ENCODE measurements at places on chromosomes 13 and 19.

DNA sequence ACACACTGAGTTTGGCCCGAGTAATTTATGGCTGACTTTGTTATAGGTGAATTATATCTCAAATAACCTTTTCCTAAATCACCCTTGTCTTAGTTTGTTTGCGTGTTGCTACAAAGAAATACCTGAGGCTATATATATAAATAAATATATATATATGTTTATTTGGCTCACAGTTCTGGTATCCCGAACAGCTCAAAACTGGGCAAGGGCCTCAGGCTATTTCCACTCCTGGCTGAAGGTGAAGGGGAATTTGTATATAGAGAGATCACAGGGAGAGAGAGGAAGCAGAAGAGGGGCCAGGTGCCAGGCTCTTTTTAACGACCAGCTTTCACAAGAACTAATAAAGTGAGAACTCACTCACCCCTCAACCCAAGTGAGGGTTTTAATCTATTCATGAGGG is 159.9 kb upstream of the STARD13 start:
- no peak for DNase-seq

DNA sequence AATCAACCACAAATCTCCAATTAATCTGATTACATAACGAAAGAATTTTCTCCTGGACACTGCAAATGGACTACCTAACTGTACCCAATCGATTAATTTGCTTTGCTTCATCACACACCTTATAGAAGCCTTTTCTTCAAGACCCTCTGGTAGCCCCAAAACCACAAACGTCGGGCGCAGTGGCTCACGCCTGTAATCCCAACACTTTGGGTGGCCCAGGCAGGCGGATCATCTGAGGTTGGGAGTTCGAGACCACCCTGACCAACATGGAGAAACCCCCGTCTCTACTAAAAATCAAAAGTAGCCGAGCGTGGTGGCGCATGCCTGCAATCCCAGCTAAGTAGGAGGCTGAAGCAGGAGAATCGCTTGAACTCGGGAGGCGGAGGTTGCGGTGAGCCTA is 42.9 kb upstream of the ZNF429 start:
- DNase-seq, result no peak

GRCh38 chr19:4130744-4131438 is 7.0 kb upstream of the MAP2K2 start:
- DNase-seq, result no peak

DNA sequence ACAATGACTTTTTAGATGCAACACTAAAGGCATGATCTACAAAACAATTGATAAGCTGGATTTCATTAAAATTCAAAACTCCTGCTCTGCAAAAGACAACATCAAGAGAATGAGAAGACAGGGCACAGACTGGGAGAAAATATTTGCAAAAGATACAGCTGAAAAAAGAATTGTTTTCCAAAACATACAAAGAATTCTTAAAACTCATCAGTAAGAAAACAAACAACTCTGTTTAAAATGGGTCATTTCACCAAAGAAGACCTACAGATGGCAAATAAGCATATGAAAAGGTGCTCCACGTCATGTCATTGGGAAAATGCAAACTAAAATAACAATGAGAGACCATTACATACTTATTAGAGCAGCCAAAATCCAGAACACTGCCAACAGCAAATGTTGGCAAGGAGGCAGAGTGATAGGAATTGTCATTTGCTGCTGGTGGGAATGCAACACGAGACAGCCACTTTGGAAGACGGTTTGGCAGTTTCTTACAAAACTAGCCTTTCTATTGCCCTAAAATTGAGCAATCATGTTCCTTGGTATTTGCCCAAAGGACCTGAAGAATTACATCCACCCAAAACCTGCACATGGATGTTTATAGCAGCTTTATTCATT is 39.2 kb downstream of the FLT1 start:
- no peak for DNase-seq

DNA sequence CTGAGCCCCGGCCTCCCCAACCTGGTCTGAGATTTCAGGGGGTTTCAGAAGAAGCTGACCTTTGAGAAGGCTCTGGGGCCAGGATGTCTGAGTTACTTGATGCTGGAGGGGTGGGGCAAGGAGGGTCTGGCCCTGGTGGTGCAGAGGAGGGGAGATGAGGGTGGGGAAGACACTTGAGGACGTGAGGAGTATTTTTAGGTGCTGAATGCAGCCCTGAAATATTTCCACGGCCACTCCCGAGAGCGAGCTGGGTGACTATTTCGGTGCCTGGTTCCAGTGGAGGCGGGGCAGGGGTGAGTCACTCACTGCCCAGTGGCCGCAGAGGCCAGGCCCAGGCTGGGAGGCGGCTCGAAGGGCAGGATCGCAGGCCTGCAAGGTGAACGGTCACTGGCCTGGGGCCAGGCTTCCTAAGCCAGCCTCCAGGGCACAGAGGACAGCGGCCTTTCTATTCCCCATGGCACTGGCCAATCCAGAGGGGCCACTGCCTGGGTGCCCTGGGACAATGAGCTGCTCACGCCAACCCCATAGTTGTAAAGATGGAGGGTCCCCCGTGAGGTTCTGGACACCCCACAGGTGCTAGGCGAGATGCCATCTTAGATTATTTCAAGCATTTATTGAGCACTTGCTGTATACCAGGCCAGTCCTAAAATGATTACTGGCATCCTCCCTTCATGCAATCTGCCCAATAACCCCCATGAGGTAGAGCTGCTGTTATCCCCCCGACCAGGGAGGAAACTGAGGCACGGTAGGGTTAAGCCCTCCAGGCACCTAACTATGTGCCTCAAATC is 19.7 kb upstream of the JUND start:
- peak; percentile 86 for DNase-seq

- DNase-seq, result no peak
These were observed 46.3 kb downstream of the SIPA1L3 start for GRCh38 chr19:37953171-37953917.

- no peak for DNase-seq
These were observed 160.4 kb downstream of the ZIC5 start for GRCh38 chr13:99811067-99811700.

DNA sequence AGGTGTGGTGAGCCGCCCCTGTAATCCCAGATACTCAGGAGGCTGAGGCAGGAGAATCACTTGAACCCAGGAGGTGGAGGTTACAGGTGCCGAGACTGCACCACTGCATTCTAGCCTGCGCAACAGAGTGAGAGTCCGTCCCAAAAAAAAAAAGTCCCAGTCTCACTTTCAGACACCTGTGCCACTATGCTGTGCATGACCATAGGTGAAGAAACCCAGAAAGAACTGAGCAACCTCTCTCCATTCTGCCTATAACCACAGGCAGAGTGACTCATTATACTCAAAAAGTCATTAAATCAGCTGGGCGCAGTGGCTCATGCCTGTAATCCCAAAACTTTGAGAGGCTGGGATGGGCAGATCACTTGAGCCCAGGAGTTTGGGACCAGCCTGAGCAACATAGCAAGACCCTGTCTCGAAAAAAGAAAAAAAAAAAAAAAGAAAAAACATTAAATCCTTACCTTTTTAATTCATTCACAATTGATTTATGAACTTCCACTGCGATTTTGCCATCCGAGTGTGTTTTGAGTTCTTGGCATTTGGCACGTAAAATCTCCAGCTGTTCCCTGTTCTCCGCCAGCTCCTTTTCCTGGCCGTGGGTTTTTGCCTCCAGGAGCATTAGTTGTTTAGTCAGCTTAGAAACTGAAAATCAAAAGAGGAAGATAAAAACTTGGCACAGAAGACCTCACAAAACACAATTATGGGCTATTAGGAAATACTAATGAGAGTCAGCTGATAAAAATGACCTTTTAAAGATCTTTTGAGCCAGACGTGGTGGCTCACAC is 45.5 kb upstream of the SLC7A9 start:
- no peak for DNase-seq

- DNase-seq, result no peak
These were observed 102.7 kb downstream of the DCLK1 start for GRCh38 chr13:36028359-36029025.

DNA sequence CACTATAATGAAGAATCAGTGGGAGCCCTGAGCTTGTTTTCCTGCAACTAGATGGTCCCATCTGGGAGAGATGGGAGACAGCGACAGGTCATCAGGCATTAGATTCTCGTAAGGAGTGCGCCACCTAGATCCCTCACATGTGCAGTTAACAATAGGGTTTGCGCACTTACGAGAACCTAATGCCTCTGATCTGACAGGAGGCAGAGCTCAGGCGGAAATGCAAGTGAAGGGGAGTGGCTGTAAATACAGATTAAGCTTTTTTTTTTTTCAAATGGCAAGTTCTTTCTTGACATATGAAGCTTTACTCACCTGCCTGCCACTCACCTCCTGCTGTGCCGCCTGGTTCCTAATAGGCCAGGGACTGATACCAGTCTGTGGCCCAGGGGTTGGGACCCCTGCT is 14.4 kb downstream of the CDC16 start:
- DNase-seq, result peak; percentile 64

- no peak for DNase-seq
These were observed 6.5 kb downstream of the RNF225 start for GRCh38 chr19:58401840-58402421.

Measured in stomach (tissue), 19 donors.